T-cell (primary cell): ENCODE measurements at places on chromosomes 5 and 9.

DNA sequence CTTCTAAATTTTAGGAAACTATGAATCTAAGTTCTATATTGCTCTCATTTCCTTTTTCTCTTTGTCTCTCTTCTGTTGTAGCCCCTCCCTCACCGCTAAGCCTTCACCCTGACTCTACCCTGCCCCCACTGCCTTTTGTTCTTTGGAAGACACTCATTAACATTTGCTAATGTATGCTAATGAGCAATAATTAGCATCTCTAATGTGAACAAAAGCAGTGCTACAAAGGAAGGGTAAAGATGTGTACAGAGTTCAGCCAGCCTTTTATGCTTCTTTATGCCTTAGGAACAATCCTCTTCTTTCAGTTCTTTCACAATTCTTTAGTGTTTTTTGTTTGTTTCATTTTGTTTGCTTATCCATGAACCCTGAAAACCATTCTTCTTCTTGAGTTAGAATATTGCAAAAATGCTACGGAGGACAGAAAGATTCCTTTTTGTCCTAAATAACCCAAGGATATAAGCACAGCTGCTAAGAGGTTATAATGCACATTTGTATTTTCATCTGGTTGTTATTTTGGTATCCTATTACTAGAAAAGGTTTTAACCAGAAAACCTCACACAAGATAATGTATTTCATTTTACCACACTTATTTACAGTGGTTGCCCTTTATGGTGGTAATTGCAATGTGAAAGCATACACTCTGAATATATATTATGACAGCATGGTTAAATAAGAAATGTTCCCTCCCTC, 159.3 kb downstream of the TMC1 start:
- H3K4me1 ChIP-seq: no peaks in the 10 kb centered on the region
- no peak overlapping the region for H3K27ac ChIP-seq
- no peaks in the 10 kb centered on the region for H3K36me3 ChIP-seq
- H3K4me3 ChIP-seq: no peak overlapping the region

DNA sequence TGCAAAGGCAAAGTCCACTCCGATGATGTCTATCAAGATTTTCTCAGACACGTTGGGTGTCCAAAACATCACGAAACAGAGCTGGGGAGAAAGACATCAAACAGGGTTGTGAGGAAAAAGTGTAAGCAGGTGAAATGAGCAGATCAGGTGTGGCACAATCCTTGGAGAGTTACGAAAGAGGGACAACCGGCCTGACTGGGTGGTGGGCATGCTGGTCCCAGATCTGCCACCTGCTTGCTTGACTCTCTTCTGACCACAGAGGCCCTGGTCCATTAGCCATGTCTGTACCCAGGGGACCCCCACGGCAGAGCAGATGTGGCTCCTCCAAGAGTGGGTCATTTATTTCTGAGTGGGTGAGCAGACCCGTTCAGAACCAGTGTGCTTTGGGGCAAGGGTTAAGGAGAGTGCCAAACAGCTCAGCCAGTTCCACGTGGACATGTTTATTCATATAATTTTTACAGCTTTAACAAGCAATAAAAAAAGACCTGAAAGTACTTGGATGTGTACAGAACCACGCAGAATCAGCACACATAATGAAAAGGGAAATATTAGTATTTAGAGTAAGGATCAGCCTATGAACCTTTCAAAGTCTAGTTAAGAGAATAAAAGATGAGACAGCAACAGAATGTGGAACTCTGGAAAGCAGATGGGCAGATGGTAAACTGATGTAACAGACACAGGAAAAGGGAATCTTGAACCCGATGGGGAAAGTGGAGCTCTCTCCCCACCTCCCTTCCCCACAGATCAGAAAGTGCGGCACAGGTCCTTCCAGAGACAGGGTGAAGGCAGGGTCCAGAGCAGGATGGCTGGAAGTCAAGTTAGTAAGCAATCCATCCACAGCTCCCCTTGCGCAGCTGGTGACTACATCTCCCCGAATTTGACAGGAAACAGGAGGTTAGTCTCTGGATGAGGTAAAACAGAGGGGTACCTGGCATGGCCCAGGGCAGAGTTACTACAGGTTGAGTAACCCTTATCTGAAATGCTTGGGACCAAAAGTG, 52.5 kb downstream of the OTULIN start:
- DNase-seq: no peak
- no peak overlapping the region for H3K27ac ChIP-seq
- no peak overlapping the region for H3K4me3 ChIP-seq
- H3K36me3 ChIP-seq: peaks cover 42% of the 10 kb centered on the region

GRCh38 chr5:159928122-159928909, 12.0 kb downstream of the ADRA1B start:
- peaks cover 31% of the 10 kb centered on the region for H3K27me3 ChIP-seq
- H3K4me3 ChIP-seq: no peak overlapping the region
- no peak overlapping the region for H3K27ac ChIP-seq
- no peak for DNase-seq
- no peaks in the 10 kb centered on the region for H3K36me3 ChIP-seq

DNA sequence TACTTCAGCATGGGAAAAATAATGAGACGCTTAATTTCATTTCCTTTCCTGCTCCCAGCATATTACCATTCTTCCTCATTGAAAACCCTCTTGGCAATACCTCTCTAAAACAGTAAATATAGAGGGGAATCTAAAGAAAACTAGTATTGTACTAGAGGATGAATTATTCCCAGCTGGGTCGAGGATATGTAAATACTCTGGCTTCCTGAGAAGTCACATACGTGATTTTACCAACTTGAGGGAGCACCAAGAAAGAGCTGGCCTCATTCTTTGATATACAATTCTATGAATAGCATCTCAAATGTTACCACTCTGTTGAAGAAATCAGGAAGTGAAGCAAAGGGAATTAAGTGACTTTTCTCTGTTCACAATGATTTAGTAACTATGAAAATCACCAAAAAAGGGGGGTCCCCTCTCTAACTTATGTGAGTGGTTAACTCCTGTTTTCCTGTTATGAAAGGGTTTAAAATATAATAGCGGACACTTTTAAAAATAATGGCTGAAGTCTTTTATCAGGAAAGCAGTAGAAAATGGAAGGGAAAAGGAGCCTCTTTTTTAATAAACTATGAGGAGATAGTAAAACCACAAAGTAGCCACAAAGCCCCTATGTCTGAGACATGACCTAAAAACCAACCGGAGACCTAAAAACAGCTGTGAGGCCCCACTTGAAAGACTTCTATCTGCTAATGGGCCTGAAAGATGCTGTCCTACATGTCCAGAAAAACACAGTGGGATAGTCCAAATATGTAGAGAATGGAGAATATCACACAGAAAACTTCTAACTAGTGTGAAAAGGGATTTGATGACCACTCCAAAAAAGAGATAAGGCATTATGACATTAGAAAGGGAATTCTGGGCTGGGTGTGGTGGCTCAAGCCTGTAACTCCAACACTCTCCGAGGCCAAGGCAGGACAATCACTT, 42.6 kb downstream of the LPAR1 start:
- H3K27me3 ChIP-seq: no peaks in the 10 kb centered on the region
- H3K4me3 ChIP-seq: no peak overlapping the region
- no peak overlapping the region for H3K27ac ChIP-seq
- no peaks in the 10 kb centered on the region for H3K36me3 ChIP-seq
- no peaks in the 10 kb centered on the region for H3K4me1 ChIP-seq
- no peak for DNase-seq

GRCh38 chr5:173806270-173807035, 81.7 kb upstream of the CPEB4 start:
- DNase-seq: no peak
- no peaks in the 10 kb centered on the region for H3K36me3 ChIP-seq
- H3K27ac ChIP-seq: no peak overlapping the region
- no peaks in the 10 kb centered on the region for H3K4me1 ChIP-seq
- H3K4me3 ChIP-seq: no peak overlapping the region

- no peaks in the 10 kb centered on the region for H3K4me1 ChIP-seq
- H3K27ac ChIP-seq: no peak overlapping the region
- H3K36me3 ChIP-seq: no peaks in the 10 kb centered on the region
- no peaks in the 10 kb centered on the region for H3K27me3 ChIP-seq
- no peak for DNase-seq
- no peak overlapping the region for H3K4me3 ChIP-seq
Measured at GRCh38 chr5:167694325-167695147, 596.9 kb upstream of the WWC1 start.

DNA sequence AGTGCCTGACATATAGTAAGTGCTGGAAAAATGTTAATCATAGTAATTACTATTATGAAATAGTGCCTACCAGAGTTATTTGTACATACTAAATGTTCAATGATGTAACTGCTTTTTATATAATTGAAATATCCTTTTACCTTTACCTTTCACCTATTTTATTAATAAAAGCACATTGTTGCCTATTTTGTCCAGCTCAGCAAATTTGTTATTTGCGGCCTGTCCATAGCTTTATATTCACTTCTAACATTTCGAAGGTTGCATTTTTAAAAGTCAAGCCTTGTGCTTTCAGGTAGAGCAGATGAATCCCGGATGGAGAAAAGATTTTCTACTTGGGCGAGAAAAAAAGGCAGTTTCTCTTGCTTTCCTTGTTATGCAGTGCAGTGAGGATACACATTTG, 119.3 kb downstream of the TLE1 start:
- H3K27ac ChIP-seq: no peak overlapping the region
- H3K27me3 ChIP-seq: no peaks in the 10 kb centered on the region
- no peaks in the 10 kb centered on the region for H3K4me1 ChIP-seq
- DNase-seq: no peak
- H3K36me3 ChIP-seq: no peaks in the 10 kb centered on the region
- H3K4me3 ChIP-seq: no peak overlapping the region

DNA sequence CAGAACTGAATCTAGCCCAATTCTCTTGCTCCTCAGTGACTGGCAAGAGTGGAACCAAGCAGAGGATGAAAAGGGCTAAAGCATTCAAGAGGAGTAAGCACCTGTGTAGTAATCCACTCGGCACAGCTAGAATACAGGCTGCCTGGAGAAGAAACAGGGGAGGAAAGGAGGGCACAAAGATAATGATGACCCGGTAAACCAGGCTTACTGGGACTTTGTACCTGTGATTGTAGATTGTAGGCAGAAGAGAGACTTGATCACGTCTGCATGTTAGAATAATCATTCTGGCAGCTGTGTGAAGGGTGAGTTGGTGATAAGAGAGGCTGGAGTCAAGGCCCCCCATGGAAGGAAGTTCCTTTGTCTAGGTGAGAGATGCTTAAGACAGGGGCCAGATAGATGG, 20.6 kb upstream of the TNFSF15 start:
- no peak for DNase-seq
- no peaks in the 10 kb centered on the region for H3K27me3 ChIP-seq
- no peak overlapping the region for H3K4me3 ChIP-seq
- no peak overlapping the region for H3K27ac ChIP-seq
- no peaks in the 10 kb centered on the region for H3K36me3 ChIP-seq

DNA sequence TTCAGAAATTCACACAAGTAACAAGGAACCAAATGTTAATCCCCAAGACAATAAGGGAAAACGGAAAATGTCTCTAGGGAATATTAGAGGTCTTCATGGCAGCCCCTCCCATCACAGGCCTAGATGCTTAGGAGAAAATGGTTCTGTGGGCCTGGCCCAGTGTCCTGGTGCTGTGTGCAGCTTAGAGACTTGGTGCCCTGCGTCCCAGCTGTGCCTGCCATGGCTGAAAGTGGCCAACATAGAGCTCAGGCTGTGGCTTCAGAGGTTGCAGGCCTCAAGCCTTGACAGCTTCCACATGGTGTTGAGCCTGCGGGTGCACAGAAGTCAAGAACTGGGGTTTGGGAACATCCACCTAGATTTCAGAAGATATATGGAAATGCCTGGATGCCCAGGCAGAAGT, 942.3 kb downstream of the PTPRD start:
- DNase-seq: no peak
- no peak overlapping the region for H3K4me3 ChIP-seq
- H3K27me3 ChIP-seq: no peaks in the 10 kb centered on the region
- no peaks in the 10 kb centered on the region for H3K4me1 ChIP-seq
- no peak overlapping the region for H3K27ac ChIP-seq

DNA sequence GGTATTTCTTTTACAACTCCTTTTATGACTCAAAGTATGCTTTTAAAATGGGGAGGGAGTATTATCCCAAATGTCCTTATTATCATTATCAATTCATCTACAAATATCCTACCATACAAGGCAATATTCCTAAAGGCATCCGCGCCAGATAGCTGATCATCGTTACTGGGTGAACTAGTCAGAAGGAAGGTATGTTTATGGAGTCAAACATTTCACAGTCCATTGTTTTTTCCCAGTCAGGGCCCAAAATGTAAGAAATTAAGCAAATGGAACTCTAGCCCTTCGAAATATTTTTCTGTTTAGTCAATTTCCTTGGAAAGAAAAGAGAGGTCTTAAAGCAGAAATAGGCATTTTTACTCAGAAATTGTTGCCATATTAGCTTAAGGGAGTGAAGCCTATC, 188.5 kb upstream of the CCNG1 start:
- H3K27ac ChIP-seq: no peak overlapping the region
- H3K36me3 ChIP-seq: no peaks in the 10 kb centered on the region
- no peak overlapping the region for H3K4me3 ChIP-seq
- H3K27me3 ChIP-seq: no peaks in the 10 kb centered on the region
- no peak for DNase-seq

GRCh38 chr5:39107350-39107749, 33.2 kb upstream of the RICTOR start:
- no peak overlapping the region for H3K27ac ChIP-seq
- H3K4me3 ChIP-seq: no peak overlapping the region

DNA sequence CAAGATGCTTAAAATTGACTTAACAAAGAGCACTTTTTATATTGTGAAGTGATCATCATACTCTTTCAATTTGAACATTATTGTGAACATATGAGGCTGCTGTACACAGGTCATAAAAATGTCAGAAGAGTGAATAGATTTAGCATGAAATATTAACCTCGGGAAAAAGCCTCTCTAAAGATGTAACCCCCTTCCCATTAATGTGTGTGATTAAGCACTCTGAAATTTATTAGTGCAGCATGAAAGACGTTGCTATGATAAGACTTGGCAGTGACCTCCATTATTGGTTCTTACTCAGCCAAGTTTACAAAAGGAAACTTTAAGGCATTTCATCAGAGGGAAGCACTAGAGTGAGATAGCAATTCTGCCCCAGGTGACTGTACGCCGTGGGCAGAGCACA, 326.5 kb downstream of the NTRK2 start:
- H3K4me3 ChIP-seq: no peak overlapping the region
- no peak for DNase-seq
- no peaks in the 10 kb centered on the region for H3K27me3 ChIP-seq
- H3K4me1 ChIP-seq: no peaks in the 10 kb centered on the region
- no peak overlapping the region for H3K27ac ChIP-seq
- no peaks in the 10 kb centered on the region for H3K36me3 ChIP-seq

DNA sequence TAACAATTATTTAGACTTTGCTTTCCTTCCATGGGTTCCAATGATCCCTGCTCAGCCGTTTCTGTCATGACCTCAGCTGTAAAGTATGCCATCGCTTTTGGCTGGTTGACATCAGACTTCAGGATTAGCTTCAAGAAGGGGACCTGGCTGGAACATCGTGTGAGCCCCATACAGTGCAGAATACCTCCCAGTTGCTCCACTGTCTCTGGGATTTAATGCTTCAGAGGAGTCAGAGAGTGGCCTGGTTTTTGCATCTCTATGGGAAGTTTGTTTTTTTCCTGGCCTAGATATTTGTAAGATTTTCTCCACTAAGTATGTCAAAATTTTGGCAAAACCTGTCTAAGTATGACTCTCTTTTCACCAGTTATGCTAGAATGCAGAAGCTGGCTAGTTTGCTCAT, 216.9 kb downstream of the GABBR2 start:
- H3K27ac ChIP-seq: no peak overlapping the region
- no peaks in the 10 kb centered on the region for H3K36me3 ChIP-seq
- DNase-seq: no peak
- no peaks in the 10 kb centered on the region for H3K4me1 ChIP-seq
- H3K27me3 ChIP-seq: peaks cover 6% of the 10 kb centered on the region
